Stimulated activated CD8-positive, alpha-beta memory T cell treated with anti-CD3 and anti-CD28 coated beads, Interleukin-4, amount 100 ng/mL, for 48 hours (primary cell): ENCODE measurements at places on chromosomes 1 and 21.

DNA sequence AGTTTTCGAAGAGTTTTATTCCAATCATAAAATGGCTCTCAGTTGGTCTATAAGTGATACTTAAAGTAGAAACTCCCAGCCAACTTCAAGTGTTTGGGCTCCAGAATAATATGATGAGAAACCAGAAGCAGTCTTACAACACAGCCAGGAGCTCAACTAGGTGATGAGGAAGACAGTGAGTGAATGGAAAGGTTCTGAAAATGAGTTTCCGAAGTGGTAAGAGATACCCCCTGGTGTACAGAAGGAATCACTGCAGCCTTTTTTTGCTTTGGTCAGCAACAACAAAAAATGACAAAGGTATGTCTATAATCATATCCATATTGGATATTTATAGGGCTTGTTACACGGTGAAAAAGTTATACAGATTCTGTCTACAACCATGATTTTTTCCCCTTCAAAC lies 16.5 kb downstream of the KRTAP19-1 start:
- DNase-seq = no peak

DNA sequence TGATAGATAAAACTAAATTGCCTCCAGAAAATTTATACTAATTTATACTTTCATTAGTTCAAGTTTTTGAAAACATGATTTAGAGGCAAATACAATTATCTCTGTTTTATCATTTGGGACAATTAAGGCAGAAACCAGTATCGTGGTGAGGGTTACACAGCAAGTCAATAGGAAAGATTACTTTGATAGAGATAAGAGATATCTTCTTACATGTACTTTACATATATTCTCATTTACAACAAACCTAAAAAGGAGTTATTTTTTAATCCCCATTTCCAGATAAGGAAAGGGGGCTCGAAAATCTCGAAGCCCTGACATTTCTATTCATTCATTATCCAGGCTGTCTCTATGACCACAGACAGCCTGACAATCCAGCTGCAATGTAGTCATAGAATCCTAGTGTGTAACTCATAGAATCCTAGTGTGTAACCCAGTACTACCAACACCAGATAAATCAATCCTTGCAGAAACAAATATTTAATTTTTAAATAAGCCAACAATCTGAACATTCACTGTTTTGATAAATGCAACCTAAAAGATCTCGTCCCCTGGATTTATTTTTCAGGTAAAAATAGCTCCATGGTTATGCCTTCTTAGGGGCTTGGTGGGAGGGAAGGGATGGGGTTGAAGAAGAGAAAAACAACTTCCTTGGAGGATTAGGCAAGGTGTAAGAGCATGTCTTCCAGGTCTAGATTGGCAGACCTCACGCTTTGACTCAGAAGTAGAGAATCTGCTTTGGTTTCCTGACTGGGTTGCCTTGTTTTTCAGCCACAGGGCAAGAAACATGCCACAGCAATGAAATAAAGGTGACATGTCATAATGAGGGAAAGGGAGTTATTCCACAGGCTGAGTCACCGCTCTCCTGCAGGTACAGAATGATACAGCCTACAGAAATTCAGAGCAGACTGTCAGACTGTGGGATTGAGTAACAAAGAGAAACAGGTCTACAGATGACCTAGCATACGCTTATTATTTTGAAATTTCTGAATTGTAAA lies 45.6 kb downstream of the IRF2BP2 start:
- DNase-seq = no peak

GRCh38 chr1:115363171-115363570 lies 25.1 kb upstream of the NGF start:
- no peak for DNase-seq

DNA sequence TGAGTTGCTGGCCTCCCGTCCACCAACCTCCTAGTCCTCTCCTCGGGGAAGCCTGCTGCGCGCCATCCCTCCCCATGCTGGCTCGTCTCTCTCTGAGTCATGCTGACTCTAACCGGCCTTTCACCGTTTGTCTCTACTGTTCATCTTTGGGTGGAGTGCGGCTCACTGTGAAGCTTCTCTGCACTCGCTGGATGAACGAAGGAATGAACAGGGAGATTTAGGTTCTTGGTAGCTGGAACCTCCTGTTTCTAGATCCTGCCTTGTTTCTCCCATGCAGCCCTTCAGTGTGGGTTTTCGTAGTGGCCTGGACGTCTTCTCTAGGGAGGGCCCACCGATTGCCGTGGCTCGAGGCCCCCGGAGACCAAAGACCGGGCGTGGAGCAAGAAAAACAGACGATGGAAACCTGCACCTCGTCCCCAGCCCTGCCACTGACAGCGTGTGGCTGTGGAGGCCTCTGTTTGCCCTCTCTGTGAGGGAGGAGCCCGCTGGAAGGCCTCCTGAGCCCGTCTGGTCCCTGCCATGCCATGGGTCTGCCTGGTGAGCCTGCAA lies 227.6 kb upstream of the C1orf174 start:
- DNase-seq = no peak

DNA sequence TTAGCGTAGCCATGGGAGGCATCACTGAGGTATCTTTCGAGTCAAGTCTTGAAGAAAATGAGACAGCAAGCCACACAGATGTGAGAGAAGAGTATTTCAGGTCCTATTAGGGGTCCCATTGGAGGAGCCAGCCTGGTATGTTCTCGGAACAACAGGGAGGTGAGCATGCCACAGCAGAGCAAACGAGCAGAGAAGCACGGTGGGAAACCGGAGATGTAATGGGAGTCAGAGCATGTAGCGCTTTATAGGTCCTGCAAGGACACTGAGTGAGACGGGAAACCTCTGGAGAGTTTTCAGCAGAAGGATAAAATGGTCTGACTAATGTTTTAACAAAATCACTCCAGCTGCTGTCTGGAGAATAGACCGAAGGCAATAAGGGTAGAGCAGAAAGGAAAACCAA lies 15.9 kb downstream of the H3-3A start:
- DNase-seq = no peak

DNA sequence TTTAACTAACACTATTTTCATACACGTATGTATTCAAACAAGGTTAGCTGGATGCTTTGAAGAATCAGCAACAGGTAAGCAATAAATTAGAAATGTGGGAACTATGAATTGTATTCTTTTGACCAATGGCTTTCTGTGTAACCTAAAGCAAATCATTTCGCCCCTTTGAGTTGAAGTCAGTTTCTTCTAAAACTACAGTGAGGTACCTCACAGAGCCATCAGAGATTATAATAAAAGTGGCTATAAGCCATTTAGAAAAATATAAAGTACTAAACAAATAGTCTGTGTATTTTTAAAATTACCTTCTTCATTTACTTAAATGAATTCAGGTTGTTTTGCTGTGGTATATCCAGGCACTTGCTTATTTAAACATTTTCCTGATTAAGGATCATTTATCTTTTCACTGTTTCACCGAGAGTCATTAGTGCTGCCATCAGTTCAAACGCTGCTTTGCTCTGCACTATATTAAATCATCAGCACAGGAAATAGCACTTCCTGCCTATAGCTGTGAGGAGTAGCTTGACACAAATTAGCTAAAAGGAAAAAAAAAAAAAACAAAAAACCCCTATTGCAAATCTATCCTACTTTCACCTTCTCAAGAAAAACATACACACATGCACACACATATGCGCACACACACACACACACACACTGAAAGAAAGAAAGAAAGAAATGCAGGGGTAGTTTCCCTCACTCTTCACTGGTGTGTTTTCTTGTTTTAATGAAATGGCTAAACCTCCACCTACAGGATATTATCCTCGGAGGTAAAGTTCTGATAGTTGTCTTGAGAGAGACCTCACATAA lies 39.8 kb upstream of the C1orf105 start:
- DNase-seq = no peak

DNA sequence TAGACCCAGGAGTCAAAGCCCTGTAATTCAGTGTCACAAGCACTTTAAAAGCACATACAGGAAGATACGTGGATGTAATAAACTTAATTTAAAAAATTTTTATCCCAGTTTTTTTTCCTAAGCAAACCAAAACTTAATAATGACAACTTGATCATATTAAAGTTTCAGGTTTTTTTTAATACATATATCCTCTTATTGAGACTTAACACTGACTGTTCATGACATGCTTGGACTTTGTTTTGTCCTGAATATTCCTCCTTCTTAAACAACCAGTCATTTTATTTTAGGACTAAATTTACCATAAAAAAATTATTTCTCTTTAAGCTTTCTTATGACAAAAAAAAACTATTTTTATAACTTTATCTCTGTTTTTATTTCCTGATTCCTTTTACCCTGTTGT lies 64.1 kb downstream of the WDR4 start:
- no peak for DNase-seq

DNA sequence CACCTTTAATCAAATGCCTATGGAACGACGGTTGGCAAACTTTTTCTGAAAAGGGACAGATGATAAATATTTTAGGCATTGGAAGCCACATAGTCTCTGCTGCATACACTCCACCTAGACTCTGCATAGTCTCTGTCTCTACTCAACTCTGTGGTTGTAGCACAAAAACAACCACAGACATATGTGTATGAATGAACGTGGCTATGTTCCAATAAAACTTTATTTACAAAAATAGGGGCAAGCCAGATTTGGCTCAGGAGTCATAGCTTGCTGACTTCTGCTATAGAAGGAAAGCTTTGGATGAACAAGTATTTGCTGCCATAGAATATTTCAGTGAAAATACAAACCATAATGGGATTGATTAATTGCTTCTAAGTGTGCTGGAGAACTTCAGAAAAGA lies 37.5 kb upstream of the ADORA3 start:
- DNase-seq = no peak

DNA sequence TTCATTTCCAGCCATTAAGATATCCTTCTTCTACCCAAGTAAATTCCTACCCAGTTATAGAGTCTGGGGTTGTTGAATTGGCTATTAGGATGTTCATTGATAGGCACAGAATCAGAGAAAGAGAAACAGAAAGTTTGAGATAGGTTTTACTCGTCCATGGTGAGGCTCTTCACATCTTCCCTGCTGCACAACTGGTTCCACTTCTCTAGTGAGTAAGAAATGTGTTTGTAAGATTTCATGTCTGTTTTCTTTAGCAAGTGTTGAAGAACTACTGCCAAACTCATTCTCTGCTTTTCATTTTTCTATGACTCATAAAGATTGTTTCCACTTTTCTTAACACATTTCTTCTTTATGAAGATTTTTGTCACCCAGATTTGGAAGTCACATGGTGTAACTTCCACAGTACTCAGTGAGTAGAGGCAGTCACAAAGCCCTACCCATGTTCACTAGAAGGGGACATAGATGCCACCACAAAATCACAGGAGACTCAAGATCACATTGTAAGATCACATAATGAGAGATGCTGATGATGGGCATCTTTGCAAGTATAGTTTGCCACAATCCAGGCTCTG lies 152.3 kb downstream of the SNX7 start:
- DNase-seq = no peak

DNA sequence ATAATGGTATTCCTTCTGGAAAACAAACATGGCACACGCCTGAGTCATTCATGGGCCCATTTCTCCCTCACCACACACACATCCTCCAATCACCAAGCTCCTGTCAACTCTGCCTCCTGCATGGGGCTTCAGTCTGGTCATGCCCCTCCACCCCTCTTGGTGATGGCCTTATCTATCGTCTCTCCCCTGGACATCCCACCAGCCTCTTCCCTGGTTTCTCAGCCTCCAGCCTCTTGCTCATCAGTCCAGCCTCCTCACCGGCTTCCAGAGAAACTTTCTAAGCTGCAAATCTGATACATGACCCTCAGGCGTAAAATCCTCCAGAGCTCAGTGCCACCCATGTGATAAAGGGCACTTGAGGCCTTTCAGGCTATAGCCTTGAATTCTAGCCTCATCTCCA lies 243.9 kb downstream of the FOXD2 start:
- no peak for DNase-seq

- DNase-seq = no peak
Measured at GRCh38 chr1:98910827-98911226, 93.8 kb downstream of the PLPPR5 start.

DNA sequence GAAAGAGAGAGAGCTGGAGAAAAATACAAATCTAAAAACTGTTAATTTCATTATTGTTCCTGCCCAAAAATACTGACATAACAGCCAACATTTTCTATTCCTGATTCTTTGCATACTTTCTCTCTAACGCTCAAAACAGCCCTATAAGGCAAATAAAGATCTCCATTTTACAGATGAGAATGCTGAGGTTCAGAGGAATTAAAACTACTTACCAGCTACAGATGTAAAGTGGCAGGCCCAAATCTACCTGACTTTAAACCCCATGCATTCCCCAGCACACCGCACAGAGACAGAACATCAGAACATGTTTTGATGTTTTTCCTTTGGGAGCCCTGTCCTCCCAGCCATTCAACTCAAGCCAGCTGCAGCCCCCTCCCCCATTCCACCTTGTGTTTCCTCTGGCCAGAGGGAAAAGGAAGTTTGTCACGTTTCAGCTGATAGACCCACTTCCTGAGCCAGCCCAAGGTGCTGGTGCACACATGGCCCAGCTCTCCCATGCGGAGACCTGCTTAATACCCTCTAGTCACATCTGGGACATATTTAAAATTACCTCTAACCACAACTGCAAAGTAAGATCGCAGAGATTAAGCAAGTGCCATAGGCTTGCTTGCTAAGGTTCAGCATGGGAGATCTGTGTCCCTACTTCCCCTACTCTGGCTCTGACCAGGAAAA lies 133.1 kb upstream of the NFIA start:
- no peak for DNase-seq

DNA sequence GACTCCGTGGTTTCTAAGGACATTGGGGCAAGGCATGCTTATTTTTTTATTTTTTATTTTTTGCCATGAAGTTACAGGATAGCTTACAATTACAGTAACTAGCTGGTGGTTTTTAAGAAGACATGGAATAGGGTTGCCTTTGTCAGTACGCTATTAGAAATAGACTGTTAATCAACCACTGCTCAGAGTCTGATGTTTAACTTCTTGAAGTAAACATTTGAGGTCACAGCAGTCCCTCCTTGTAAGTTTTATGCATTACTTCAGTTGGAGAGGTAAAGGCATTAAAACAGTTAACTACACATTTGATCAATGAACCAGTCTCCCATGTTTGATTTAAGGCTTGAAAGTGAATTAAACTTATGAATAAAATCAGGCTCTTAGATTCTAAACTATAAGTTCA lies 19.3 kb upstream of the SHCBP1L start:
- no peak for DNase-seq

GRCh38 chr21:24514081-24514733 lies 1093.1 kb downstream of the MRPL39 start:
- DNase-seq = no peak

DNA sequence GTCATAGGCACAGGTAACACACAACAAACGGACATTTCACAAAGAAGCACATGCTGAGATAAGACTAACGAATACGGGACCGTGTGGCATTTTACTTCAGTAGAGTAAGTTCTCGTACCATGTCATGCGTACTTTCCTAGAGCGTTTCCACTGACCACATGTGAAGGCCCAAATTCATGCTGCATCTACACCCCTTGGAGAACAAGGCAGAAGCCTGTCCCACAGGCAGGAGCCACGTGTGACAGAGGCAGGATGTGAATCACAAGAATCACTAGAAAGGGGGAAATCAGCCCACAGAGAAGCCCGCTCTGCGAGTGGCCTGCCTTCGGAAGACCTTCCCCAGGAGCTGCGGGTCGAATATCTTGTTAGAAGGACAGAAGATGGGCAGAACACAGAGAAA lies 41.8 kb downstream of the URB1 start:
- DNase-seq = no peak
